Right ventricle myocardium superior (tissue), 1 donor: ENCODE measurements at places on chromosomes 11 and 22. TPM values are rescaled to one million over a fixed set of nuclear protein-coding genes. Genes with fewer than 3 reads are reported as not detected.

GRCh38 chr11:21710809-21711208 is 482.1 kb upstream of the ANO5 start:
- DNase-seq, result no peak

- no peak for DNase-seq
These were observed 378.1 kb downstream of the CADM1 start for GRCh38 chr11:115126092-115126491.

DNA sequence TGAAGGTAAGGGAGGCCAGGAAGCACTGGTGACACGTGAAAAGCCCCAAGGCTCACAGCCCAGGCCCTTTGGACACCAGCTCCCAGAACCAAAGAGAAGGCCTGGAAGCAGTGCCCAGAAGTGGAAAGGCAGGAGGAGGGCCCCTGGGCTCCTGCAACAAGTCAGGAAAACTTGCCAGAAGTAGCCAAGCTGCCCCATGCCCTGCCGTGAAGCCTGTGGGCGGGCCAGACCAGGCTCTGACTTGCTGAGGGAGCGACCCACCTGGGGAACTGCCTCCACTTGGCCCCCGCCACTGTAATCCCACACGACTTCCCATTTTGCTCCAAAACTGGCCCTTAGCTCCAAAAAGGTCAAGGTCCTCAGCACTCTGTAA is 51.3 kb upstream of the ARFGAP3 start:
- no peak for DNase-seq

The ANGPTL5 gene
- total RNA-seq, result 1.9 TPM

The LYVE1 gene
- 77.2 TPM for total RNA-seq
